ENCODE measurements at places on chromosomes 5 and 9.
A peak's percentile ranks its signal among the peaks of the same experiment; 100 is the strongest.

GRCh38 chr9:97518909-97519307 lies 17.4 kb downstream of the TMOD1 start:
- DNase-seq: peak; percentile 40

DNA sequence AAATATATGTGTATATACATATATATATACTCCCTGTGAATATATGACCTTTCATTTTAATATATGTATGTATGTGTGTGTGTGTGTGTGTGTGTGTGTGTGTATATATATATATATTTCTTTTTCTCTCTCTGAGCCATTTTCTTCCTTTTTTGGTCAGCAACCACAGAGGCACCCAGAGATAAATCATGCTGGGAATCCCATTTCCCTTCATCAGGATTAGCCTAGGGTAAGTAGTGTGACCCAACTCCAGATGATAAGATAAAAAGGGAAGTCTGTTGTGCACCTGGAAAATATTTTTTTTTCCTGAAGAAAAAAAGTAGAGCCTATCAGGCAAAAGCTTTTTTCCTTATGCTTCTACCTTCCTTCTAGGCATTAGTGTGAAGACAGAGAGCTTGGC lies 25.4 kb upstream of the SUB1 start:
- DNase-seq: no peak

DNA sequence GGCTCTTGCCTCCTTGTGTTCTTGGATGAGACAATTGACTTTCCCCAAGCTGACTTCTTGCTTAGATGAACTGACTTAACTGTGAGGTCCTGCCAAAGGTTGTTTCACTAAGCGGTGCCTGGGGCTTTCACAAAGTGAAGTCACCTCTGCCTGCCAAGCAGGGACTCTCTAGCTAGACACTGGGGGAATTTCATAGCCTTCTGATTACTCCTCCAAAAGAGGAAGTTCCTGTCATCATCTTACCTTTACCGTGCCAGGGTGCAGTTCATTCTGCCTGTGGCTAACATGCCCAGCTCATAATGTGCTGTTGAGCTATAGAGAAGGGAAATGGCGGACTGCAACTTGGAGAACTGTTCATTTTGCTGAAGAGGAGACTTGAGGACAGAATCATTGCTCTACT lies 472.0 kb upstream of the WWC1 start:
- DNase-seq: no peak

DNA sequence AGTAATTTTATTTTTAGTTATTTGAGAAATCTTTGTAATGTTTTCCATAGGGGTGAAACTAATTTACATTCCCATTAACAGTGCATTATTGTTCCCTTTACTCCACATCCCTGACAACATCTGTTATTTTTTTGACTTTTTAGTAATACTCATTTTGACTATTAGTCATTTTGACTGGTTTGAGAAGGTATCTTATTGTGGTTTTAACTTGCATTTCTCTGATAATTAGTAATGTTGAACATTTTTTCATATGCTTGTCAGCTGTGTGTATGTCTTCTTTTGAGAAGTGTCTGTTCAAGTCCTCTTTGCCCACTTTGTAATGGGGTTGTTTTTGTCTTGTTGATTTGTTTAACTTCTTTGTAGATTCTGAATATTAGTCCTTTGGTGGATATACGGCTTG lies 27.5 kb downstream of the CCDC152 start:
- DNase-seq: no peak

- DNase-seq: no peak
Measured at GRCh38 chr9:131874447-131874846, 134.6 kb upstream of the RAPGEF1 start.

GRCh38 chr5:1383886-1384401 lies 39.0 kb upstream of the CLPTM1L start:
- no peak for DNase-seq

DNA sequence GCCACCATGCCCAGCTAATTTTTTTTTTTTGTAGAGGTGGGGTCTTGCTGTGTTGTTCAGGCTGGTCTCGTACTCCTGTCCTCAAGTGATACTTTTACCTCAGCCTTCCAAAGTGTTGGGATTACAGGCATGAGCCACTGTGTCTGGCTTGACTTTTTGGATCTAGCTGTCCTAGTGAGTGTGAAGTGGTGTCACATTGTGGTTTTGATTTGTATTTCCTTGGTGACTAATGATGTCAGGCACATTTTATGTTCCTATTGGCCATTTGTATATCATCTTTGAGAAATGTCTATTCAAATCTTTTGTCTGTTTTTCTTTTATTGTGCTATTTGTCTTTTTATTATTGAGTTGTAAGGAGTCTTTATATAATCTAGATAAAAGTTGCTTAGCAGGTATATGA lies 53.5 kb upstream of the MCCC2 start:
- peak; percentile 37 for DNase-seq

GRCh38 chr9:136192289-136193126 lies 12.4 kb downstream of the LHX3 start:
- DNase-seq: no peak

DNA sequence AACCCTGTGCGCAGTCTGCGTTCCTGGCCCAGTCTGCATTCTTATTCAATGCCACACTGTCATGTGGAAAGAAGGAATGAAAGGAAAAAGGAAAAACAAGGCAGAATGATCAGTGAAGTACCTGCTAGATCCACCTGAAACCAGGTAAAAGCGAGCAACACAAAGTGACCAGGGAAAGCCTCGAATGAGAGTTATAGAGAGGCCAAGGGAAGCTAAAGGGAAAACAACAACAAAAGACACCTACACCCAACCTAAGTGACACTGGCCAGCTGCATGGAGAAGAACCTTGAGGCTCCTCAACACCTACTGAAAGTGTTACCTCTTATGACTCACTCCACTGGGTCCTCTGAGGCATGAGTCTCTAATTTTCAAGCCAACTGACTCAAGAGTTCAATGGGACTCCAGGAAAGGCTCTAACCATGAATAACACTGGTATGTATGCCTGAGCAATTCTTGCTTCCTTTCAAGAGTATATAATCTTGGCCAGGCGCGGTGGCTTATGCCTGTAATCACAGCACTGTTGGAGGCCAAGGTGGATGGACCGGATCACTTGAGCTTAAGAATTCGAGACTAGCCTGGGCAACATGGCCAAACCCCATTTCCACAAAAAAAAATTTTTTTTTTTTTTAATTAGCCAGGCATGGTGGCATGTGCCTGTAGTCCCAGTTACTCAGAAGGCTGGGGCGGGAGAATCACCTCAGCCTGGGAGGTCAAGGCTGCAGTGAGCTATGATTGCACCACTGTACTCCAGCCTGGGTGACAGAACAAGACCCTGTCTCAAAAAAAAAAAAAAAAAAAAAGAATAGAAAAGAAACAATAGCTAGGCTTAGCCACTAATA lies 29.0 kb downstream of the MTMR12 start:
- peak; percentile 45 for DNase-seq

- no peak for DNase-seq
Measured at GRCh38 chr9:108396193-108396592, 459.6 kb downstream of the ACTL7B start.

- no peak for DNase-seq
Measured at GRCh38 chr5:31364881-31365636, 166.8 kb downstream of the DROSHA start.

DNA sequence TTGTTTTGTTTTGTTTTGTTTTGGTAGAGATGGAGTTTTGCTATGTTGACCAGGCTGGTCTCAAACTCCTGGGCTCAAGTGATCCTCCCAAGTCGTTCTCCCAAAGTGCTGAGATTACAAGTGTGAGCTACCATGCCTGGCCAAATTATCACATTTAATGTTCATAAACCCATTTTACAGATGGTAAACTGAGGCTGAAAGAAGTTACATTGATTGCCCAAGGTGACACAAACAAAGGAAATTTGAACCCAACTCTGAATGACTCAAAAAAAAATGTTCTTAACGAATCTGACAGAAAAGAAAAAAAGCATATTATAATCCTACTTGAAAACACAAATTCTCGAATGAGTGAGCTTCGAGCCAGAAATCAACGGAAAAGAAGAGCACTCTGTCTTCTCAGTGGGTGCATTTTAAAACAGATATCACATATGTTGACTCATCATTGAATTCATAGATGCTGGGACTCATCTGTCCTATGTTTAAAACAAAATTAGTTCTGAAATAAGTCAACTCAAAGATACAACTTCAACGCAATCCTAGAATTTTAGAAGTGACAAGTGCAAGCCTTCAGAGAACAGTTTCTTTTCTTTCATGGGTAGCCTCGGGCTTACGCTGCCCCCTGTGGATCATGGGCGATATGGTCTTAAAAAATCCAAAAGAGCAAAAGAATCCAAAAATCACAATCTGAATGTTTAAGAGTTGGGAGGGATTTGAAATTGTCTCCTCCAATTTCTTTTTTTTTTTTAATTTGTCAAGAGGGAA lies 28.4 kb downstream of the TIMD4 start:
- DNase-seq: no peak

- DNase-seq: no peak
Measured at GRCh38 chr9:110897943-110898342, 140.3 kb downstream of the LPAR1 start.

GRCh38 chr5:159965031-159965837 lies 43.7 kb upstream of the TTC1 start:
- peak; percentile 86 for DNase-seq

DNA sequence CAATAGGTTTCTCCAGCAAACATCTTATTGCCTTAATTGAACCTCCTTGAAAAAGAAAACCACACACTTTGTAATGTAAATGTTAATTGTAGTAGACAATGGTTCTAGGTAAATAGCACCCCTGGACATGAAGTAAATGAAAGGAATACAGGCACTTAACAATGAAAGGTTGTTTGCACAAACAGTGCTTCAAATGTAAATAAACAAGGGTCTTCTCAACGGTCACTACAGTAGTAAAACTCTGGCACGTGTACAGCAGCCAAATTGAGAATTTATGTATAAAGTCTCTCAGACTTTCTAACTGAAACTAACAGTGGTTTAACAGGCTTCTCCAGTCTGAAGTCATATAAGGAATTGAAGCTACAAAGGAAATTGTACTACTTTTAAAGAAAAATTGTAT lies 218.3 kb downstream of the MEF2C start:
- DNase-seq: no peak

- DNase-seq: peak; percentile 9
Measured at GRCh38 chr5:161007879-161008278, 155.9 kb upstream of the ATP10B start.

GRCh38 chr9:30774326-30774725 lies 1610.1 kb upstream of the ACO1 start:
- peak; percentile 16 for DNase-seq

Measured in MCF 10A (cell line).